ENCODE measurements at places on chromosomes 2 and 18.

- DNase-seq: no peak
These were observed 610.8 kb downstream of the EPHA4 start for GRCh38 chr2:220961143-220961860.

GRCh38 chr2:101766337-101766736, 68.8 kb downstream of the MAP4K4 start:
- DNase-seq: no peak

GRCh38 chr18:9017905-9018227, 84.6 kb upstream of the NDUFV2 start:
- DNase-seq: no peak

GRCh38 chr2:186751790-186752189, 57.9 kb downstream of the FAM171B start:
- no peak for DNase-seq

DNA sequence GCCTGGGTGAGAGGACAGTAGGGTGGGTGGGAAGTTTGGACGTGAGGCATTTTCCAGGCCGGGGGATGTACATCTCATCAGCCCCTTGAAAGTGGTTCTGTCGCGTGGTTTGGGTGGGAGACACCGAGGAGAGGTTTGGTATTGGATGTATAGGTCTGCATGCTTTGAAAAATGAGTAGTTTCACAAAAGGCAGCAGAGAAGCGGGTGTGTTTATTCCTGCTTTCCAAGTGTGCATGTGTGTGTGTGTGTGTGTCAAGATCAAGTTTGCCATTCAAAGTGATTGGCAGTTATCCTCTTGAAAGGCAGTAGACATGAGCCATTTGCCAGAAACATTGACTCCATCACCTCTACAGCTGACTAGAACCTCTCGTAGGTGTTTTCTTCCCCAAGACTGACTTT, 423.1 kb upstream of the POU3F3 start:
- no peak for DNase-seq
